NCI-H187 treated with DMSO at 0.1 percent for 48 hours (cell line): ENCODE measurements at places on chromosomes 1 and 21.
A peak's percentile ranks its signal among the peaks of the same experiment; 100 is the strongest.

GRCh38 chr1:185938396-185938795 lies 204.2 kb downstream of the HMCN1 start:
- DNase-seq: no peak

DNA sequence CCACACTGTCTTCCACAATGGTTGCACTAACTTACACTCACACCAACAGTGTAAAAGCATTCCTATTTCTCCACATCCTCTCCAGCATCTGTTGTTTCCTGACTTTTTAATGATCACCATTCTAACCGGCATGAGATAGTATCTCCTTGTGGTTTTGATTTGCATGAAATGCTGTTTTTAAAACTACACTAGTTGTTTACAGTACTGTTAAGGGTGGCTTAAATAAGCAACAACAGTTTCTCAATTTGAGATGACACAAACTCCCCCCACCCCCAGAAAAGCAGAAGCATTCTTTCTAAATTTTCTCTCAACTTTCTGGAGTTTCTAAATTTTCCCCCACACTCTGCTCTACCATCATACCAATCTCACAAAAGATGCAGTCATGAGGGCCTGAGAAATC lies 7.1 kb upstream of the SLAMF7 start:
- no peak for DNase-seq

GRCh38 chr1:6065093-6065858 lies 19.6 kb downstream of the KCNAB2 start:
- DNase-seq: no peak

DNA sequence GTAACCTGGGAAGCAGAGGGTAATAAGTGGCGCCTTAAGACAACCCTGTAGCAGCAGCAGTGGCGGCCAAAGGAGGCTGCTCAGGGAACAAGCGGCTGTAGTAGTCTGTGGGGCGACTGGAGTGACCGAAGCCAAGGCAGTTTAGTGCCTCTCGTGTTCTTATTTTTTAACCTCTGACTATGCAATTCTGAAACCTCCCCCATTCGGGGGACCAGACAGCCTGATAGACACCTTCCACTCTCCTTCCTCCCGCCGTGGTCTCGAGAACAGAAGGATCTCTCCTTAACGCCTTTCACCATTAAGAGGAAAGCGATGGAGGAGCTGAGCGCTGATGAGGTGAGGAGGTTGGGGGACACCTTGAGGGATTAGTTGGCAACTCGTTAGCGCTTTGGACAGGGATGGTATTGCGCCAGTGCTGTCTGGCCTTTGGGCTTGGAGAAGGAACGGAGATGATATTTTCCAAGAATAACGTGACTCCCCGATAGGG lies 644 bp downstream of the UBE4B start:
- no peak for DNase-seq

DNA sequence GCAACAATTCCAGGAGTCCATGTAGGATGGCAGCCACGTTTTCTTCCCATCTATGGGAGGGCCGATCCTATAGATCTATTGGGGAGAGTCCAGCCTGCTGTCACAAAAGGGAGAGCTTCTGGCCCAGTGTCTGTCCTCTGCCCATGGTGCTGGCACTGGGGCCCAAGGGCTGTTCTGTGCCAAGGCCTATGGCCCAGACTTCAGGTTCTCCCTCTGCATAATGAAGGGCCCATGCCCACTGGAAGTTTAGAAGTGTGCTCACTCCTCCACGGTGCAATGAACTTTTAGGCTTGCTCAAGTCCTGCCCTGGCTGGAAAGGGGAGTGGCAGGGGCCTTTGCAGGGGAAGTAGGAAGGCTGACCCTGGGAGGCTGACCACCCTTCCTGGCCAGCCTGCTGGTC lies 44.1 kb upstream of the ATP2B4 start:
- DNase-seq: no peak

- no peak for DNase-seq
Measured at GRCh38 chr1:32361308-32361673, 994 bp downstream of the FAM229A start.

- DNase-seq: no peak
Measured at GRCh38 chr1:69082312-69082711, 485.4 kb upstream of the LRRC7 start.

DNA sequence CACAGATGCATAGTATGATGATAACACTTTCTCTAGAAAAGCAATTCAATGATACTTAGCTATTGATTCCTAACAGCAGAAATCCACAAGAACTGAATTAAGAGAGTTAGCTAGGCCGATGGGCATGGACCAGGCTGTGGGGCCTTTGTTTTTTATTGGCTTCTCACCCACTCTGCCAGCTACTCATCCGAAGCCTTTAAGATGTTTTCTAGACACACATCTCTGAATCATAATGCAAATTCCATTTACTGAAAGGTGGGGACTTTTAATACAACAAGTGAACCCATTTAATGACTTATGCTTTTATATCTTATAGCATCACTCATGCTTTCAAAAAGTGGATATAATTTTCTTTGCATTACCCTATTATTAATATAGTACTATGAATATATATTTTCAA lies 170.2 kb downstream of the RUNX1 start:
- peak; percentile 96 for DNase-seq

- DNase-seq: no peak
Measured at GRCh38 chr21:45935628-45936027, 45.9 kb upstream of the COL6A1 start.

- DNase-seq: no peak
Measured at GRCh38 chr21:41653954-41654491, 112.8 kb downstream of the RIPK4 start.

GRCh38 chr1:186892936-186893335 lies 64.2 kb downstream of the PLA2G4A start:
- DNase-seq: no peak

DNA sequence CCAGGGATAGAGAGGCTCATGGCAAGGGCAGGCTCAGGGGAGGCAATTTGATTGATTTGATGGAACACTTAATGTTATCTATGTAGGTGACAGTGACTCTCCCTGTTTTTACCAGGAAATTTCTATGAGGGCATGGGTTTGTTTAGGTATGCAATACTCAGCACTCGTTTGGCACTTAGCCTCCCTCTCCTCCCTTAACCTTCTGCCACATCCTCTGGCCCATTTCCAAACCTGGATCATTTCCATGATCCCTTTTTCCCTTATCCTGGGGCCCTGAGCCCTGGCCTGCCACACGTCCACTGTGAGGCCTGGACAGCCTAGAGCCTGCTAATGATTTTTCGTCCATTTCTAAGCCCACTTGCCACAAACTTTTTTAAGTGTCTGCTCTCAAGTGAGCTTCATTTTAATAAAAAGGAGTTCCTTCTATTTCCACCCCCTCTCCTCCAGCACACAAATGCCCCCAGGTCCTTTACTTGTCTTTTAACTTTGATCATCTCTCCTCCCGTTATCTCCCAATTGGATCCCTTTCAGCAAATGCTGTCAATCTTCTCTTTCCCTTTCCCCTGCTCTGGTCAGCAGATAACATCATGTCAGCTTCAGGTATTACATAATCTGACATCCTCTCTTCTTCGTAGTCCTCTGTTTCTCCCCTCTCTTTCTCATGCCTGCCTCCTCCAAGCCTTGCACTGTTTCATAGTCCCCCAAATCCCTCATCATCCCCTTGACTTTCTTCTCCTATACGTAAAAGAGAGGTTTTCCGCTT lies 37.8 kb upstream of the GADD45A start:
- no peak for DNase-seq

DNA sequence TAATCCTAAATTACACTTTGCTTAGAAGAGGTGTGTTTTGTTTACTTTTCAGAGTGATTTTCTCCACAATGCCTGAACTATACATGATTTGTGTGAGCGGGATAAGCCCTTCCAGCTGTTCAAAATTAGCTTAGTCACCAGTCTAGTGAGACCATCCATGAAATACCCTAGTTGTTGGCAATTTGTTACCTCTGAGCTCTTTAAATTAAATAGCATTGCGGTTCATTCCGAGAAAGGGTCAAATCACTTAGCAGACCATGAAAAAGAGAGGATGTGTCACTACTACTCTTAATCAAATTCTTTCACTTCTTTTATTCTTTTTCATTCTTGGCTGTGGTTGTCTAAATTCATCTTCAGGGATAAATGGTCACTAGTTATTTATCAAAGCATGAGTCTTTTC lies 11.9 kb upstream of the VAV3 start:
- DNase-seq: no peak

DNA sequence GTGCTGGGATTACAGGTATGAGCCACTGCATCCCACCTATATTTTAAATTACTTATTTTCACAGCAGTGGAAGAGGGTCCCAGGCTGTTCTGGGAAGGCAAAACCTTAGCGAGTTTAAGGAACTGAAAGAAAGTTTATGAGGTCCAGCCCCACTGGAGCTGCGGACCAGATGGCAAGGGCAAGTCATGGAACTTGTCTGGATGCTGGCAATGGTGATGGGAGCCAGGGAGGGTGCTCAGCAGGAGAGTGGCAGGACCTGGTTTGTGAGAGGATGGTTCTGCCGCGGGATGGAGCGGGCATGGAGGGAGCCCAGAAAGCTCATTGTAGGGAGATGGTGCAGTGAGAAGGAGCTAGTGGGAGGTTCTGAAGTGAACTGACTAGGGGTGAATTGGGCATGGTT lies 50.6 kb upstream of the SLC45A1 start:
- no peak for DNase-seq
